ENCODE measurements at places on chromosomes 11 and 22.

DNA sequence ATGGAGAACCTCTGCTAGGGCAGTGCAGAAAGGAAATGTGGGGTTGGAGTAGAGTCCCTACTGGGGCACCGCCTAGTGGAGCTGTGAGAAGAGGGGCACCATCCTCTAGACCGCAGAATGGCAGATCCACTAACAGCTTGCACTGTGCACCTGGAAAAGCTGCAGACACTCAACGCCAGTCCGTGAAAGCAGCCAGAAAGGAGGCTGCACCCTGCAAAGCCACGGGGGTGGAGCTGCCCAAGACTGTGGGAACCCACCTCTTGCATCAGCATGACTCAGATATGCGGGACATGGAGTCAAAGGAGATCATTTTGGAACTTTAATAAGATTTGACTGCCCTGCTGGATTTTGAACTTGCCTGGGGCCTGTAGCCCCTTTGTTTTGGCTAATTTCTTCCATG, 8.7 kb downstream of the TSKU start:
- no peak for DNase-seq

DNA sequence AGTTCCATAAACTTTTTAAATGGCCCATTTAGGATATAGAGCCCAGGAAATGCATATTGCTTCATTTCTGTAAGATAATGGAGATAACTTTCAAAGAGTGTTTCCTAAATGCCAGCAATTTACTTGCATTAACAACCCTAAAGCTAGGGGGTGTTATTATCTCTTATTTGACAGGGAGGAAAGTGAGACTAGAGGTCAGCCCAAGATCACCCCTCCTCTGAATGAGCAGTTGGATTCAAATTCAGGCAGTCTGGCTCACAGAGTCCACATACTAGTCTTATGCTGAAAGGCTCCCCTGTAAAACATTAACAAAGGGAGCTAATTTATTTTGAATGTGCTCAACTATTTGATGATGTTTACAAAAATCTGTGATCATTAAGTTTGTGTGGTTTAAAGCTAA, 49.9 kb upstream of the TRIM77 start:
- no peak for DNase-seq

- no peak for DNase-seq
Observed at GRCh38 chr11:59967677-59968394, 4.0 kb downstream of the OOSP4A start.

DNA sequence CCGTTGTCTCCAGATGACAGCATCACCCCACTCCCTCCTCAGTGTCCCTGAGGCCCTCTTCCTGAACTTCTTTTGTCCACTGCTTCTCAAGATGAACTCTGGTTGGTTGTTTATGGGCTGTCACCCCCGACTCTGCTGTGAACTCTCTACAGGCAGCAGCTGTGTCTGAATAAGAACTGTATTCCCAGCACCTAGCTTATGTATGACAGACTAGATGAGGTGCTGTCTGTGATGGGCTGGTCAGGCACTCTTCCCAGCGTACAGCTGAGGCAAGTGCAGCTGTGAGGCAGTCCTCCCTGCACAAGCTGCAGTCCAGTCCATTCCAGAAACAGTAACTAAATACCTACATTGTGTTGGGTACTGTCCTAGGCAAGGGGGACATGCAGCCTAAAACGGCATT, 111.4 kb upstream of the PITPNB start:
- DNase-seq = no peak

- DNase-seq = no peak
Observed at GRCh38 chr11:65427691-65428577, 5.3 kb downstream of the NEAT1 start.

GRCh38 chr22:31631436-31631835, 30.6 kb downstream of the PISD start:
- DNase-seq = no peak

GRCh38 chr11:11821899-11822298, 19.9 kb upstream of the USP47 start:
- no peak for DNase-seq

DNA sequence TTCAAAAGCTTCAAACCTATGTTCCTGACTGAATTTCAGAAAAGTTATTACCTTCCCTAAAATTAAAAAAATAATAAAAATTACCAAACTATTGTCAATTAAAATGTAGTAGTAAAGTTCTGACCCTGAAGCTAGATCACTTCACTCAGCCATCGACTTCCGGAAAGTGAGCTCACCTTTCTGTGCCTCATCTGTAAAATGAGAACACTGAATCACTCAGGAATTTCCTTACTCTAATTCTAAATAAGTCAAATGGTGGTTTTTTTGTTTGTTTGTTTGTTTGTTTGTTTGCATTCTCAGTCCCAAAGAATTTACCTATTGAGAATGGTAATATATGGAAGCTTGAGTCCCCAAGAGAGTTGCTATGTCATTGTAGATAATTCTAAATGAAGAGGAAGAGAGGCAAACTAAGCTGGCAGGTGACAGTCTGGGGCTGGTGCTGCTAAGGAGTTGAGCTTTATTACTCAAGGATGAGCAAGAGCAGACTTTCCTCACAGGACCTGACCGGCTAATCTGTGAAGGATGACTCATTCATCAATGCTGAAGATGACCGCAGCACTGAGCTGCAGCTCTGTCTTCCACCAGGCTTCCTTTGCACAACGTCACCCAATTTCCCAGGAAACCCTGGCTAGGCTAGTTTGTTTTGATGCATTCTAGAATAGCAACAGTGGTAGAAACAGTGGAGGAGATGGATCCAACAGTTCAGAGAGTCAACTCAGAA, 248.8 kb downstream of the RAB38 start:
- no peak for DNase-seq

DNA sequence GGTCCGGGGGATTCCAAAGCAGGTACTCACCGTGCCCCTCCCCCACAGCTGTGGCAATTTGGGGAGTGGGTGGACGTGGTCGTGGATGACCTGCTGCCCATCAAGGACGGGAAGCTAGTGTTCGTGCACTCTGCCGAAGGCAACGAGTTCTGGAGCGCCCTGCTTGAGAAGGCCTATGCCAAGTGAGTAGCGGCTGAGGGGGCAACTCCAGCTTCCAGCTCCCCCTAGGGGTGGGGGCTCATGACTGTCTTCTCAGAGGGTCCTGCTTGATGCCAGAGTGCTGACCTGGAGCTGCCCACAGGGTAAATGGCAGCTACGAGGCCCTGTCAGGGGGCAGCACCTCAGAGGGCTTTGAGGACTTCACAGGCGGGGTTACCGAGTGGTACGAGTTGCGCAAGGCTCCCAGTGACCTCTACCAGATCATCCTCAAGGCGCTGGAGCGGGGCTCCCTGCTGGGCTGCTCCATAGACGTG, 4.2 kb downstream of the CAPN1 start:
- DNase-seq = no peak

DNA sequence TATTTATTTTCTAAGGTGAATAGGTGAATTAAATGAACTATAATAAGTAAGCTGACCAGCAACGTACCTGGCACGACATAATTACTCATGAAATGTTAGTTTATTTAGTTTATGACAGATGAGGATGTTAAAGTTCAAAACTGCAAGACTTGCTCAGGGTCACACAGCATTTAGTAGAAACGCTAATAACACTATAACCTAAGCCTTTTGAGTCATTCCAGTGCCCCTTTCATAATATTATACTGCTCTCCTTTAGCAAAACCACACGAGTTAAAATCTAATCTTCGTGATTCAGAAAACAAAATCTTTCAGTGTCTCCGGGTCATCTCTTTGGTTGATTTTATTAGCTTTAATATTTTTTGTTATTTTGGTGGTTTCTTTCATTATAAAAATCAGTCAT, 39.6 kb downstream of the BTBD10 start:
- DNase-seq = no peak

GRCh38 chr22:27934069-27934468, 15.0 kb upstream of the PITPNB start:
- no peak for DNase-seq

- no peak for DNase-seq
Observed at GRCh38 chr22:46051646-46052045, 74.7 kb upstream of the WNT7B start.

DNA sequence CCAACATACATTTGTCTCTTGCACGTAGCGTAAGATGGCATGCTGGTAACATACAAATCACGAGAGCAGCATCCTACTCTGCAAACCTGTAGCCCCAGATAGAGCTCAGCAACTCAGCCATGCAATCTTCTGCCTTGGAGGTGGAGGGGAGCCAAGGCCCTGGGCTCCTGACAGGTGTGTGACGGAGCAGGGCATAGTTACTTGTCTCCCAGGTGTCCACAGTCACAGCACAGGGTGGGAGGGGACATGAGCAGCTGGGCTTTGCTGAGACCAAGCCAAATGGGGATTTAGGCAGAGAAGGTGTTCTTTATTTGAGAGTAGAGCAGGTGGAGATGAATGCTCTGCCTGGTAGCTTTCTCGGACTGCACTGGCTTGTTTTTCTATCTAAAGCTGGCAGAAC, 111.7 kb downstream of the TEAD1 start:
- no peak for DNase-seq

GRCh38 chr11:75161506-75162095, 10.7 kb downstream of the SLCO2B1 start:
- DNase-seq = no peak

DNA sequence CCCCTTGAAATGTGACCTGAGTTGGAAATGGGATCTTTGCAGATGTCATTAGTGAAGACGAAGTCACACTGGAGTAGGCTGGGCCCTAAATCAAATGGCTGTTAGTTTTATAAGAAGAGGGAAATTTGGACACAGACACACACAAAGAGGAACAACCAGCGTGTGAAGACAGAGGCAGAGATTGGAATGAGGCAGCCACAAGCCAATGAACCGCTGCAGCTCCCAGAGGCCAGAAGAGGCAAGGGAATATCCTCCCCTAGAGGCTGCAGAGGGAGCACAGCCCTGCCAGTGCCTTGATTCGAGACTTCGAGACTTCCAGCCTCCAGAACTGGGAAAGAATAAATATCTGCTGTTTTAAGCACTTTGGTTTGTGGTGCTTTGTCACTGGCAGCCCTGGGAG, 484.5 kb downstream of the MN1 start:
- DNase-seq = no peak

GRCh38 chr22:47011131-47011858, 248.8 kb downstream of the TBC1D22A start:
- DNase-seq = no peak

DNA sequence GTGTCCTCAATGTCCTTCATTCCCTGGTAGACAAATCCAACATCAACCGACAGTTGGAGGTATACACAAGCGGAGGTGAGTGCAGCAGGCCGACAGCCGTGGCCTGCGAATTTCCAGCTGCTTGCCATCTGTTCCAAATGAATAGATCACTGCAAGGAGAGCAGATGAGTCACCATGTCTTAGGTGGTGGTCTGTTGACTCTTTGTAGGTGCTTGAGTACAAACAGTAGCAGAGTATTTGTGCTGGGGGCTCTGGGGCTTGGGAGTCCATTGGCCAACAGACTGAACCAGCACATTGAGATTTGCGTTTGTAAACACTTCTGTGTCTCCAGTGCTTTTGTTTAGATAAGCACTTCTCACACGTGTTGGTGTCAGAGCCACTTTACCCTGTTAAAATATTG, 21.1 kb downstream of the EIF3L start:
- DNase-seq = no peak

All from right kidney (tissue), 9 donors.